ENCODE measurements at places on chromosomes 4 and X. TPM values are rescaled to one million over a fixed set of nuclear protein-coding genes. Genes with fewer than 3 reads are reported as not detected.

Gene GUCY1B1
- 20.8 TPM for total RNA-seq

Gene IRAK1
- total RNA-seq, result 92.6 TPM

Gene GYPB
- 1.8 TPM for total RNA-seq

Gene UBL4A
- total RNA-seq, result 23.1 TPM

Gene KDR
- total RNA-seq, result 21.0 TPM

Gene SPANXN3
- not detected for total RNA-seq

Gene CXCL11
- total RNA-seq, result 3.0 TPM

Gene SLITRK4
- total RNA-seq, result not detected

Gene CCDC110
- 0.80 TPM for total RNA-seq

- peaks cover 8% of the 10 kb centered on the region for H3K4me1 ChIP-seq
- H3K27me3 ChIP-seq, result no peaks in the 10 kb centered on the region
- no peak overlapping the region for H3K27ac ChIP-seq
Observed at GRCh38 chrX:110159865-110160264, 157.0 kb downstream of the TMEM164 start.

DNA sequence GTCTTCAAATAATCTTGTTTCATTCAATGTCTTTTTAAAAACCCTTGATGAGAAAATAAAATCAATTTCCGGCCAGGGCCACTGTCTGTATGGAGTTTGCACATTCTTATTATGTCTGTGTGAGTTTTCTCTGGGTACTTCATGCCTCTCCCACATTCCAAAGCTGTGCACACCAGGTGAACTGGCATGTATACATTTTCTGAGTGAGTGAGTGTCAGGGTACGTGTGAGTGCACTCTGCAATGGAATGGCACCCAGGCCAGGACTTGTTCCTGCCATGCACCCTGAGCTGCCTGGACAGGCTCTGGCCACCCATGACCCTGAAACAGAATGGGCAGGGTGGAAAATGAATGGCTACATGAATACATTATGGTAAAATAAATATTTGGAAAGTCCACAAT is 61.3 kb downstream of the UBE2NL start:
- H3K27ac ChIP-seq, result no peak overlapping the region
- no peak for DNase-seq
- H3K4me3 ChIP-seq, result no peak overlapping the region

DNA sequence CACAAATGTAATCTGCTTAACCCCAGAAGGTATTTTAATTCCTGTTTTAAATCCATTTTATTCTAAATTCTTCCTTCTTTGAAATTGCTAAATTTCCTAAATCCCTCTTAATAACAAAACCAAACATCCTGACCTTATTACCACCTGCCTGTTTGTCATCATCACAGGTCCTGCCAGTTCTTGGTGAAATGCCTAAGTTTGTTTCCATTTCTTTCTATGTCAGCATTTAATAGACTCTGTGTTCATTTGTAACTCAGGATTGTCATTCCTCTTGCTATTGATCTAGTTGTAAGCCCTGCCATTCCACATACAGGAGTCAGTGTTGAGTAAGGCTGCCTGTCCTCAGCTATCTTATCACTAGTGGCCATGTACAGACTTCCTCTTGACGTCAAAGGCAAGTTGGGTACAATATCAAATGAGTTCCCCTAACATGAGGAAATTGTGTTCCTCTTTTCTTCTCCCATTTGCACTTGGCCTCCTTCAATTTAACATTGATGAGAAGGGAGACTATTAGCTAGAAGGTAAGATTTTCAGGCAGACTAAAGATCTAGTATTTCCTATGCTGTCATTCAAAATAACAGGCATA is 440.1 kb downstream of the AFF2 start:
- no peak overlapping the region for H3K4me3 ChIP-seq
- no peak for DNase-seq
- H3K27ac ChIP-seq, result no peak overlapping the region
- no peaks in the 10 kb centered on the region for H3K36me3 ChIP-seq
- no peaks in the 10 kb centered on the region for H3K27me3 ChIP-seq

DNA sequence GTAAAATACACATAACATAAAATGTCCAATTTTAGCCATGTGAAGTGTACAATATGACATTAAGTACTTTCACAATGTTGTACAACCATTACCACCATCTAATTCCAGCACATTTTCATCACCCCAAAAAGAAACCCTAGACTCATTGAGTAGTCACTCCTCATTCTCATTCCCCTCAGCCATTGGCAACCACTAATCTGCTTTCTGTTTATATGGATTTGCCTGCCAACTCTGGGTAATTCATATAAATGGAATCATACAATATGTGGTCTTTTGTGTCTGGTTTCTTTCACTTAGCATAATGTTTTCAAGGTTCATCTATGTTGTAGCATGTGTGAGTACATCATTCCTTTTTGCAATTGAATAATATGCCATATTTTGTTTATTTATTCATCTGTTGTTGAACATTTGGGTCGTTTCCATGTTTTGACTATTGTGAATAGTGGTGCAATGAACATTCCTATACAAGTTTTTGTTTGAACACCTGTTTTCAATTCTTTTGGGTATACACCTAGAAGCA is 43.0 kb downstream of the EIF2S3 start:
- no peaks in the 10 kb centered on the region for H3K27me3 ChIP-seq
- no peak overlapping the region for H3K27ac ChIP-seq
- H3K4me3 ChIP-seq, result no peak overlapping the region
- no peak for DNase-seq

DNA sequence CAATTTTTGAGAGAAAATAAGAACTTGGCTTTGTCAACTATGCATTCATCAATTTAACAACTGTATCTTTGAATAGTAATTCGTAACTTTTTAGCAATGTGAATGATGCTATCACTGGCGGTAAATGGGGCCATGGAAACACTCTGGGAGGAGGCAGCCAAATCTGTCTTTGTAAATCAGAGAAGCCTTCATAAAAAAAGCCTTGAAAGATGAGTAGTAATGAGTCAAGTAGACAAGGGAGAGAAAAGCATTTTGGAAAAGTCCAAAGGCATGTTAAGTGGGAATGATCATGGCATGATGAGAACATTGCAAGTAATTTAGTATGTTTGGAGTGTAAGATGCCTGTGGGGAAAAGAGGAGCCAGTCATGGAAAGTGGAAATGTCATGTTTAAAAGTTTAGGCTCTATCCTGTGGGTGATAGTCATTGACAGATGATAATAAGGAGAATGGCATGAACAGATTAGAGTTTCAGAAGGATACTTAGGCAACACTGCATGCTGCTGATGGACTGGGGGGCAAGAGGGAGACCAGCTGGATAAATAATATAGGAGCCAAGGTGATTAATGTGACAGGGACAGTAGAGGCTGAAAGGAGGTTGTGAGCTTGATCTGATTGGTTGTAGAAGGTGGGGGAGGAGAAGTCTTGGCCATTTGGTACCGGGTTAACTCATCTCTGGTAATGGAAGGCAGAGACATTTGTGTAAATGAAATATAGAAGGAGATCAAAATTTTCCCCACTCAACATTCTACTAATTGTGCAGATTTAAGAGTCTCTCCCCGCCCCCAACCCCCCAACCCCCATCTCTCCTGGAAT is 16.3 kb downstream of the SPRY1 start:
- no peaks in the 10 kb centered on the region for H3K36me3 ChIP-seq
- no peak overlapping the region for H3K27ac ChIP-seq
- no peak for DNase-seq
- peaks cover 60% of the 10 kb centered on the region for H3K4me1 ChIP-seq

DNA sequence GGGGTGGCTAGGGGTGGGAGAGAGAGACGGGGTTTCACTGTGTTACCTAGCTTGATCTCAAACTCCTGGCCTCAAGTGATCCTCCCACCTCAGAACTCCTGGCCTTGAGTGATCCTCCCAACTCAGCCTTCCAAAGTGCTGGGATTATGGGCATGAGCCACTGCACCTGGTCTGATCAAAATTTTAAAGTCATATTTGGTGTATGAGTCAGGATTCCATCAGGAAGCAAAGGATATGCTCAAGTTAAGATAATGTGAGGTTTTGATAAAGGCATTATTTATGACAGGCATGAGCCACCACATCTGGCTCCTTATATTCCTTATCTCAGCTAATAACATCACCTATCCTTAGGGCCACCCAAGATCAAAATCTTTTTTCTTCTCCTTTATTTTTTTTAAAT is 182.0 kb downstream of the SLC4A4 start:
- DNase-seq, result no peak
- no peaks in the 10 kb centered on the region for H3K36me3 ChIP-seq
- no peak overlapping the region for H3K4me3 ChIP-seq
- H3K27ac ChIP-seq, result no peak overlapping the region
- no peaks in the 10 kb centered on the region for H3K4me1 ChIP-seq

DNA sequence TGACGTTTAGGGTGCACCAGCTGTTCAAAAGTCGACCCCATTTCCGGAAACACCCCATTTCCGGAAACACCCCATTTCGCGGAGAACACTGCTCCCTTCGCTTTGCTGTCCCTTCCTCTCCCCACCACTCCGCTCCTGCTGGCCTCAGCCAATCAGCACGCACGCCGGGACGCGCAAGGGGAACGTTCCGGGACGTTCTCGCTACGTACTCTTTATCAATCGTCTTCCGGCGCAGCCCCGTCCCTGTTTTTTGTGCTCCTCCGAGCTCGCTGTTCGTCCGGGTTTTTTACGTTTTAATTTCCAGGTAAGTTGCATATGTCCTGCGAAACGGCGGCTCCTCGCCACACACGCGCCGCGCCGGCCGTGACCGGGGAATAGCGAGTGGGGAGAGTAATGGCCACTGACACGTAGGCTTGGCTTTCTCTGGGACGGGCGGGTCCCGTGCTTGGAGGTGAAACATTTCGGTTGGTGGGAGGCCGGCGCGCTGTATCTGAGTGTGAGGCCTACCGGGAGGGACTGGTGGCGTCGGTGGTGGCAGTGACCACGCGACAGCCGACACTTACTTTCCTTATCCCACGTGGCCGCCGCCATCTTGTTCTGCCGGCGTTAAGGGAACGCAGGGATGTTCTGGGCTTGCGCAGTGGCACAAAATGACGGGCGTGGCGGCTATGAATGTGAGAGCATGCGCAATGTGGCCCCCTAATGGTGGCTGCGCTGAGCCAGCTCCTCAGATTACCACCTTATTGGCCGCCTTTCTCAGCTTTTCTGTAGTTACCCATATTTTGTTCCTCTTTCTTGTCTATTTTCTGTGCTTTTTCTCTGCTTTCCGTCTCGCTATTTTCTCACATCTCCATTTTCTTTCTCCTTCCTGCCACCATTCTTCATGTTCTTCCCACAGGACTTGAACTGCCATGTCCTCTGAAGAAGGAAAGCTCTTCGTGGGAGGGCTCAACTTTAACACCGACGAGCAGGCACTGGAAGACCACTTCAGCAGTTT is at the start of gene RBM3:
Gene RBM3, plus strand, starts transcription at position 215 of the 997 bp plus-strand sequence. Its CDS starts 697 bp downstream, at position 912.
- DNase-seq, result peak; percentile 97
- peaks cover 25% of the 10 kb centered on the region for H3K36me3 ChIP-seq
- H3K27me3 ChIP-seq, result no peaks in the 10 kb centered on the region
- peaks cover 23% of the 10 kb centered on the region for H3K4me1 ChIP-seq

GRCh38 chr4:183621875-183622274 is 37.1 kb downstream of the RWDD4 start:
- H3K27ac ChIP-seq, result peak overlapping the region; percentile 55
- no peaks in the 10 kb centered on the region for H3K27me3 ChIP-seq
- no peaks in the 10 kb centered on the region for H3K4me1 ChIP-seq
- DNase-seq, result no peak
- no peaks in the 10 kb centered on the region for H3K36me3 ChIP-seq

DNA sequence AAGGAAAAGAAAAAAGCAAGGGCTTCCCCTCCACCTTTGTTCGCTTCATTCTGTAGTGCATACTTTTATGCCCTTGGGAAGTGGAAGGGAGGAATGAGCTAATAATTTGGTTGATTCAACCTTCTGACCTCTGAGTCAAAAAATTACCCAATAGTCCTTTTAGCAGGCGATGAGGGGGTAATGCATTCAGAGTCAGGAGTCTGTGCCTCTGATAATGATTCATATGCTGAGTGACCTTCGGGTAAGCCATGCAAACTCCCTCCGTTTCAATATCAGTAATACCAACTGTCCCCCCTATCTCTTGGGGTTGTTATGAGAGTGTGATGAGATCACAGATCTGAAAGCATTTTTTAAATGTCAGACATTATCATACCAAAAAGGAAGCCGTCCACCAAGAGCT is 41.6 kb upstream of the ACSL4 start:
- no peak overlapping the region for H3K4me3 ChIP-seq
- no peaks in the 10 kb centered on the region for H3K27me3 ChIP-seq
- no peak for DNase-seq
- no peaks in the 10 kb centered on the region for H3K4me1 ChIP-seq
- H3K36me3 ChIP-seq, result no peaks in the 10 kb centered on the region
- no peak overlapping the region for H3K27ac ChIP-seq

GRCh38 chr4:121541696-121542095 is 155.1 kb downstream of the ANXA5 start:
- no peak overlapping the region for H3K4me3 ChIP-seq
- H3K27ac ChIP-seq, result no peak overlapping the region
- no peak for DNase-seq
- H3K36me3 ChIP-seq, result no peaks in the 10 kb centered on the region
- no peaks in the 10 kb centered on the region for H3K4me1 ChIP-seq

- H3K4me1 ChIP-seq, result no peaks in the 10 kb centered on the region
- no peak overlapping the region for H3K4me3 ChIP-seq
- H3K36me3 ChIP-seq, result no peaks in the 10 kb centered on the region
- no peak for DNase-seq
- H3K27ac ChIP-seq, result no peak overlapping the region
Observed at GRCh38 chr4:166078383-166078782, 205.3 kb downstream of the TLL1 start.

GRCh38 chr4:40502220-40502619 is 127.4 kb downstream of the RBM47 start:
- H3K27me3 ChIP-seq, result no peaks in the 10 kb centered on the region
- peaks cover 8% of the 10 kb centered on the region for H3K4me1 ChIP-seq
- no peak for DNase-seq
- no peak overlapping the region for H3K27ac ChIP-seq

GRCh38 chrX:37685381-37686359 is at the start of gene XK:
Gene XK (plus strand): TSS chrX:37685791. CDS start chrX:37685962, 171 bp downstream.
- peaks cover 10% of the 10 kb centered on the region for H3K27me3 ChIP-seq
- H3K27ac ChIP-seq, result no peak within 1 kb of the TSS

DNA sequence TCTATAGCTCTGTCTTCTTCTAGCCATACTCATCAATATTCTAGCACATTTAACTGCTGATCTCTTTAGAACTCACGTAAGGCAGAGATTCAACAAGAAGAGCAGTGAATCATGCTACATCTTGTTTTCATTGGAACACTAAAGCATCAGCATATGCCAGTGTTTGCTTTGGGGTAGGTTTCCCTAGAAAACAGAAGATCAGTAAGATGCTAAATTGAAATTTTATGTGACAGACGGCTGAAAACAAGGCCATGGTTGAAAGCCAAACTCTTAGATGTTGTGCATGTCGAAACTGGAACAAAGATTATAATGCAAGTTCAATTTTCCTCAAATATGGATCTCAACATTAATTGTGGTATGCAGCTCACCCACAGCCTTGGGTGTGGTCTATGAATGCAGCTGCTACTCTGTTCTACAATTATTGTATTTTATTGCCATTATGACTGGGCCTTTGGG is 107.6 kb downstream of the PDLIM5 start:
- peaks cover 7% of the 10 kb centered on the region for H3K4me1 ChIP-seq
- H3K27ac ChIP-seq, result no peak overlapping the region
- H3K36me3 ChIP-seq, result no peaks in the 10 kb centered on the region
- no peak for DNase-seq
- H3K27me3 ChIP-seq, result no peaks in the 10 kb centered on the region

- no peak overlapping the region for H3K4me3 ChIP-seq
- DNase-seq, result no peak
- H3K27me3 ChIP-seq, result no peaks in the 10 kb centered on the region
- H3K27ac ChIP-seq, result no peak overlapping the region
- no peaks in the 10 kb centered on the region for H3K4me1 ChIP-seq
Observed at GRCh38 chr4:65845199-65845773, 175.0 kb upstream of the EPHA5 start.

GRCh38 chr4:38151873-38152272 is 191.7 kb downstream of the PTTG2 start:
- peaks cover 12% of the 10 kb centered on the region for H3K4me1 ChIP-seq
- DNase-seq, result no peak
- no peaks in the 10 kb centered on the region for H3K27me3 ChIP-seq
- no peak overlapping the region for H3K4me3 ChIP-seq
- H3K36me3 ChIP-seq, result no peaks in the 10 kb centered on the region
